ENCODE measurements at places on chromosomes 3 and 15.

DNA sequence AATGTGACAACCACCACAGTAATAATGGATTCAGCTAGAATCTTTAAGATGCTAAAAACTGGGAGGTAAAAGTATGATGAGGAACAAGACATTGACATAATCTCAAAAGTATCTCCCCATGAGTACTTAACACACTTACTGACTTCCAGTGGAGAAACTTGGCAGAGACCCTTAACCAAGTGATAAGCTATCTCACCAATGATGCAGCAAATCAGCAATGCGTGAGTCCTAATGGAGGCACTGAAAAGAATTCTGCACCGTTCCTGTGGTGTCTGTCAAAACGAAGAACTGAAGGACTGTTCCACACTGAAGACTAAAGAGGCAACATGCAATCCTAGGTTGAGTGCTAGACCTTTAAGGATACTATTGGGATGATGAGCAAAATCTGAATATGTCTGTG is 67.9 kb upstream of the OCA2 start:
- DNase-seq, result no peak

GRCh38 chr3:47022641-47023071 is 43.2 kb downstream of the NBEAL2 start:
- no peak for DNase-seq

DNA sequence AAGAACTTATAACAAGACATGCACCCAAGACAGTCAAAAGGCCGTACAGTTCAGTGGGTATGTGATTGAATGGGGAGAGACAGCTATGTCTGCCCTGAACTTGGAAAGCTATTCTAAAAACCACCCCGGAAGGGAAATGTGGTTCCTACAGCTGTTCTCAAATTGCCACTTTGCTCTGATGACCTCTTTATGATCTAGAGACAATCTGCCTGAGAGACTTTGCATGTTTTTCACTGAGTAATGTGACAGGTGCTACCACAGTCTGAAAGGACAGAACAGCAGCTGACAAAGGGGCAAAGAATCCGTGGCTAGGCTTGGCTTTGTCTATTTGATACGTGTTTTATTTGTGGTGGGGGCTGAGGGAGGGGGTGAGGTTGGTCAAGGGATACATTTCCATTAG is 148.3 kb upstream of the NPHP3 start:
- no peak for DNase-seq

DNA sequence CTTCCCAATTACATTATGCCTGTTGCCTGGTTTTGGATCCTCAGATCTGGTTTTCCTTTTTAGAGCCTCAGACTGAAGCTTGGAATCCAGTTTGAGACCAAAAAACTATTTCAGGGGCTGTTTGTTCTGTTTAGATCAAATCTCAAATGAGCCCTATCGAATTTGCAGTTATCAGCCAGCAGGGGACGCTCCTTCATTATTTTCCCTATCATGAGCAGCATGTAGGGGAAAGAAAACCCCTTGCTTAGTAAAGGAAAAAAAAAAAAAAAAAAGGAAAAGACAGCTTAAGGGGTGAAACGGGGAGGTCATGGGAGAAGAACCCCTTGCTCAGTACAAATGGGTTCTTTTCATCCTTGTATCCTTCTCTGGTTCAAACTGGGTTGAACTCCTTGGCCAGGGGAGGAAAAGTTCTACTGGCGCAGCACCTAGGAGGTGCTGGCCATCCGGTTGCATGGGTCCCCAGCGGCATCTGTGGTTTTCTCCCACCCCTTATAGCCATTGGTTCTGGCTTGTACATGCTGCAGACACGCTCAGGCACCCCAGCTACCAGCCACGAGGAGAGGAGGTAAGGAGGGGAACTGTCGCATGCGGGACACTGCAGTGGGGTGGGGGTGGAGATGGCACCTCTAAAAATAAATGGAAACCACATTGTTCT is 1375.1 kb upstream of the ALCAM start:
- no peak for DNase-seq

DNA sequence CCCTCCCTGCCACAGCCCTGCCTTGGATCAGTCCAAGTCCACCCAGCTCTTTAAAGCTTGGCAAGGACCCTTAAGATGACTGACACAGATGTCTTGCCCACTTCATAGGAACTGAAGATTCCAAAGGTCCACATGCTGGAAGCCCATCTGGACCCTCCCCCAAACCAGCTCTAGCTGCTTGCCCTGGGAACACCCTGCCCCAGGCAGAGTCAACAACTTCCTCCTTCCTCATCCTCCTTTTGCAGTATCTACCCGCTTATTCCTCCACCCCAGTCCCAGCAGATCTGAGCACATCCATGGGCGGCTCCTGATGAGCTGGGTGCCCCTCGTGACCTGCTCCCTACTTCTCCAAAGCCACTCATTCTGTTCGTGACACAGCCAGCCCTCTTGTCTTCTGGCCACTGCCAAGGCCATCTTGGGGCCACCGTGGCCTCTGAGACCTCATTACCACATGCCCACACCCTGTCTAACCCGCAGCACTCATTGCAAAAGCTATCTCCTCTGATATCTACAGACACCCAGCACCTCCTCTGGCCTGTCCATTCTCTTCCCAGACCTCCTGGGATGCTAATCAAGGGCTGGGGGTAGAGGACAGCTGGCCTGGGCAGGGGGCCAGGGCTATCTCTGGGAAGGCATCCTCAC is 2.0 kb upstream of the PFKFB4 start:
- no peak for DNase-seq

DNA sequence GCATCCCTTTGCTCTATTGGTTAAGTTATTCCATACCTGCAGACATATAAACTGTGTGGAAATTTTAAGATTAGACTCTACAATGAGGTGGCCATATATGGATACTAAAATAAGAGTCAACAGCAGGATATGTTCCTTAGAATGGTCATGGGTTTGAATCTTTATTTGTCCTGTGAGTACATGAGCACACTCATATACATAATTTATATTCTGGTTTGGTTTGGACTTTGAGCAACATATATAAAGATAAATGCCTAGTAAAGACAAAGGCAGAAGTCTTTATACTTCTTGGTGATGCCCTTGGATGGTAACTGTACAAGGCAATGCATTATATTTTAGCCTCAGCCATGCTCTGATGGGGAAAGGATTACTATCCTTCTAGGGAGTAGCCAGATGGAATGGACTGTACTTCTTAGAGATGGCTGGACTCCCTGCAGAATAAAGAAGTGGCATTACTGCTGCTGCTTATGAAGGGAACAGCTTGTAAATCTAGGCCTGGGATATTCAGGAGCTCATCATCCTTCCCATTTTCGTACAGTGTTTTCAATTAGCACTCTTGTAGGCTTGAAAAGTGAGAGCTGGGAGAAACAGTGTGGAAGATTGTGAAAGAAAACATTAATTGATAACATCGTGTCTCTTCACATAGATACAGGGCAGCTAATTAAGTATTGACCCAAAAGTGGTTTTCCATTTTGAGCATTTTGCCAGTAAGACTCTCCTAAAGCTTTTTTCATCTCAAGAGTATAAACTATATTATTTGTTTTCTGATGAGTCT is 60.4 kb downstream of the HMG20A start:
- DNase-seq, result no peak

DNA sequence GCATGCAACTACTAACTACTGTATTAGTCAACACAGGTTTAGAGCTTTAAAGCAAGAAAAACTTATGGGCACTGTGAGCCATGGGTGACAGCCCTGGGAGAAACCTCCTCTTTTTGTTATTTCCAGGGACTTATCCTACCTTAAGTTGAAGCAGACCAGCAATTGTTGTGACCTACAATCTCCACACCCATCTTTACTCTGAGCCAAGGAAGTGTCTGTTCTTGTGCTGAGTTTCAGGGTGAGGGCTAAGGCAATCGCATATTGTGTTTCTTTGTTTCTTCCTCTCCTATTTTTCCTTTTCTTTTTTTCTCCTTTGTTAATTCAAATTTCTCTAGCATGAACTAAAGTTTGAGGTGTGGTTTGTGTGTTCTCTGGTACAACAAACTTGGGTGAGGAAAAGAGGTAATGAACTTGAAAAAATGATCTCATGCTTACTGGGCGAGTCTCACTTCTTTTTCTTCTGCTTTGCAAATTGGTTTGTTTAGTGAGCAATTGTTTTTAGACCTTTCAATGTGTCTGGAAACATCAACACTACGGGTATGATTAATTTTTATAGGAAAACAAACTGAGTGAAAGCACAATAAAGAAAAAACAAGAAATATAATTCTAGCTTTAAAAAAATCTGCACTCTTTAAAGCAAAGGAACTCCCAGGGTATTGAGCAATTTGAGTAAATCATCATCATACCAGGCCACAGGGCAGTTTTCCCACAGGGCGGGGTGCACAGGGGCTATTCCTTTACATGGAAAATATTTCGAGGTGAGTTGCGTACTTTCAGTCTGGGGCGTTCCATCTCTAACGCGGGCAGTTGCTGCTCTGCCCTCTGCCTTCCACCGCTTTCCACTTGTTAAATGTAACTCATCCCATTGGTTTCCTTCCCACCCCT is 2.7 kb downstream of the UPK1B start:
- no peak for DNase-seq

DNA sequence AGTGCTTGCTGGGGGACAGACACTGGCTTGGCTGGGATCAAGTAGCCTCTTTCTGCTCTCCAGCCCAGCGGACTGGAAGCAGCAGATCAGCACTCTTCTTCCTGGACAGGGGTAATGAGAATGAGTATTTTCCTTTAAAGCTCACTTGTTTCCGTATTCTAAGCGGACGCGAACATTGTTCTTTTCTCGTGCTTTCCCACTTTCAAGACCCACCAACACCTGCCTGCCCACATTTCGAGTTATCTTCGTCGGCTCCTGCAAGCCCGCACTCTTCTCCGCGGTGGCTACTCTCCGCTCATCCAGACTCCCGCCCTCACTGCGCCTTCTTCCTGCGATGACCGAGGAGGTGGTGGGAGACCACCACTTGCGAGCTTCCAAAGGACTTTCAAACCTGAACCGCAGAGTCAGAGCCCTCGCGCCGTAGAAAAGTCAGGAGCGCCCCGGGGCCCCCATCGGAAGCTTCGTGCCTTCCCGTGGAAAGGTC is 1.6 kb upstream of the PPM1L start:
- DNase-seq, result no peak

GRCh38 chr15:68369931-68370767 is 61.8 kb downstream of the ITGA11 start:
- DNase-seq, result no peak

DNA sequence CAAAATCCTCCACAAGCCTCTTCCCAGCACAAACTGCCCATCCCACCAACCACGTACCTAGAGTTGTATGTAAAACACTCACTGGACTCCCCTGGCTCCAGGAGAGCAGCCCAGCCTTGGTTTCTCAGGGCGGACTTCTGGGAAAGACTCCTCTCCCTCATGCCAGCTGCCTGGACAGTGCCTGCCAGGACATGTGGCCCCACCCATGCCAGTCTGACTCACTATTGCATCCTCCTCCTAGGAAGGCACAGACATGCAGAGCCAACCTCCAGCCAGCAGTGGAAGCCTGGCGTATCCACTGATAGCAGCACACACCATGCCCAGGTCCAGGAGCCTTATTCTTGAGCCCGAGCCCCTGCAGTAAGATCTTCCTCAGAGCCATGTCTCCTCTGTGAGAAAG is 8.6 kb downstream of the PKM start:
- no peak for DNase-seq

GRCh38 chr3:175732017-175732416 is 872.9 kb downstream of the NAALADL2 start:
- no peak for DNase-seq

- no peak for DNase-seq
These were observed 204.1 kb upstream of the SUCLG2 start for GRCh38 chr3:67858492-67858891.

GRCh38 chr15:40002295-40002694 is 36.7 kb downstream of the SRP14 start:
- DNase-seq, result no peak

DNA sequence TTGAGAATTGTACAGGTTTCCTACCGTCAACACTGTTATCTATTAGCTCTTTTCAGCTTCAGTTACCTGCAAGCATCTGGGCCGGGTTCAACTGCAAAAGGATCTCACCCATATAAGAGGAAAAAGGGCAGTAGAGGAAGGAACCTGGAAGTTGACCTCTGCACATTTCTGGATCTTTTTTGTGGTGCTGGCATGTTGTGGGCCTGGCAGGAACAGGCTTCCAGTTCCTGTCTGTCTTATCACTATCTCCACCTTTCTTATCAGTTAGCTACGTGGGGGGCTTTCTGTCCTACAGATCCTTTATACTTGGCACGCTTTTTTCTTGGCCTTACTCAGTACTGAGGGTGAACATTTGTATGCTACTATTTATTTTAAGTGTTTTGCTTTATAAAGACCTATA is 42.2 kb upstream of the TJP1 start:
- DNase-seq, result no peak

DNA sequence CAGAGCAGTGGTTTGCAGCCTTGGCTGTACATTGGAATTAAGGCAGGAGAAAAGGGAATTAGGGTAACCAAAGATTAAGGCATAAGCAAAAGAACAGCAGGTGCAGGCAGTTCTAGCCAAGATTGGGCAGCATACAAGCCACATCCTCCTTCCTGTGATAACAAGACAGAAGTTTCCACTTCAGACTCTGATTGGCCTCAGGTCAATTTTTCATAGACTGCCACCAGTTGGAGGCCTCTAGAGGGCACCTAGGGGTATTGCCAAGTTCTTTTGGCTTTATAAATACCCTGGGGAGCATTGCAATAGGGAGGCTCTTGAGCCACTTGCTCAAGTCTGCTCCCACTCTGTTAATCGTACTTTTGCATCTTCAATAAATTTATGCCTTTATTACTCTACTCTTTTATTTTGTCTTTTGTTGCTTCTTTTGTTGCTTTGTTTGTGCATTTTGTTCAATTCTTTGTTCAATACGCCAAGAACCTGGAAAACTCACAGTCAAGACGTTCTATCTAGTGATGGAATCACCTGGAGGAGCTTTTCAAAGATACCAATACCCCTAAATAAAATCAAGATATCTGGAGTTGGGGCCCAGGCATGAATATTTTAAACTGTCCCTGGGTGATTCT is 32.2 kb upstream of the FMN1 start:
- no peak for DNase-seq

GRCh38 chr3:115552007-115552406 is 71.3 kb upstream of the GAP43 start:
- DNase-seq, result no peak

- DNase-seq, result no peak
These were observed 6.9 kb upstream of the PLSCR2 start for GRCh38 chr3:146476094-146476740.

DNA sequence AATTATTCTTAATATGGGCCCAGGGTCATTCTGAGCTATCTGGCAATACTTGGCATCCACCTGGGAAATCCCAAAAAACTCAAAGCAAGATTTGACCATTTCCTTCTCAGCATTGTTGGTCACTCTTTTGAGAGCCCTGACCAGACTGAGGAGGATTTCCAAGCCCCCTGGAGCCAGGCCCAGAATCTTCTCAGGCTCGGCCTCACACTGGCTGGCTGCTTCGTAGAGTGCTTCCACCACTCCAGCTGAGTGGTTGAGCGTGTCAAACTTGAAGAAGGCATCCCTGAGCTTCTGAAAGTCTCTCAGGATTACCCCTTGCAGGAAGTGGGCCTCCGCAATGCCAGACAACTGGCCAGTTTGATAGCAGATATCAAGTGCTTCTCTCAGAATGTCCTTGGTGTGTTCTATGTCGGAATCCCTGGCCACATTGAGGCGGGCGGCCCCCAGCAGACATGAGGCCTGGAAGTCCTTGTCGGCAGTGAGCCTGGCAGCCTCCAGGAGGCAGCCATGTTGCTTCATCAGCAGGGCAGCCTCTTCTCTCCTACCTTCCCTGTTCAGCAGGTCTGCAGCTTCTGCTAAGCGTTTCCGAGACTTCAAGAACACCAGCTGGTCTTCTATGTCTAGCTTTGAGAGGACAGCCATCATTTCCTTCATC is 68.9 kb upstream of the DCLK3 start:
- DNase-seq, result no peak

Measured in SK-N-MC (cell line).